Kidney tubule cell (primary cell): ENCODE measurements at places on chromosomes 5 and 9.

- no peak for DNase-seq
These were observed 23.9 kb downstream of the IRF1 start for GRCh38 chr5:132466433-132467286.

GRCh38 chr9:77896938-77897667, 134.5 kb downstream of the GNAQ start:
- no peak for DNase-seq

DNA sequence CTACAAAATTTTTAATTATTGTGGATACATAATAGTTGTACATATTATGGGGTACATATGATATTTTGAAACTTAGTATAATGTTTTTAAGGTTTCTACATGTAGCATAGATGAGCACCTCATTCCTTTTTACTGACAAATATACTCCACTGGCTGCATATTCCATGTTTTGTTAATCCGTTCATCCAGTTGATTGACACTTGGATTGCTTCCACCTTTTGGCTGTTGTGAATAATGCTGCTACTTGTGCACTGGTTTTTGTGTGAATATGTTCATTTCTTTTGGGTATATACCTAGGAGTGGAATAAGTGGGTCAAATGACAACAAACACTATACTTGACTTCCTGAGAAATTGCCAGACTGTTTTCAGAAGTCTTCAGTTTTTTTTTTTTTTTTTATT, 2.8 kb upstream of the ENTREP1 start:
- no peak for DNase-seq

DNA sequence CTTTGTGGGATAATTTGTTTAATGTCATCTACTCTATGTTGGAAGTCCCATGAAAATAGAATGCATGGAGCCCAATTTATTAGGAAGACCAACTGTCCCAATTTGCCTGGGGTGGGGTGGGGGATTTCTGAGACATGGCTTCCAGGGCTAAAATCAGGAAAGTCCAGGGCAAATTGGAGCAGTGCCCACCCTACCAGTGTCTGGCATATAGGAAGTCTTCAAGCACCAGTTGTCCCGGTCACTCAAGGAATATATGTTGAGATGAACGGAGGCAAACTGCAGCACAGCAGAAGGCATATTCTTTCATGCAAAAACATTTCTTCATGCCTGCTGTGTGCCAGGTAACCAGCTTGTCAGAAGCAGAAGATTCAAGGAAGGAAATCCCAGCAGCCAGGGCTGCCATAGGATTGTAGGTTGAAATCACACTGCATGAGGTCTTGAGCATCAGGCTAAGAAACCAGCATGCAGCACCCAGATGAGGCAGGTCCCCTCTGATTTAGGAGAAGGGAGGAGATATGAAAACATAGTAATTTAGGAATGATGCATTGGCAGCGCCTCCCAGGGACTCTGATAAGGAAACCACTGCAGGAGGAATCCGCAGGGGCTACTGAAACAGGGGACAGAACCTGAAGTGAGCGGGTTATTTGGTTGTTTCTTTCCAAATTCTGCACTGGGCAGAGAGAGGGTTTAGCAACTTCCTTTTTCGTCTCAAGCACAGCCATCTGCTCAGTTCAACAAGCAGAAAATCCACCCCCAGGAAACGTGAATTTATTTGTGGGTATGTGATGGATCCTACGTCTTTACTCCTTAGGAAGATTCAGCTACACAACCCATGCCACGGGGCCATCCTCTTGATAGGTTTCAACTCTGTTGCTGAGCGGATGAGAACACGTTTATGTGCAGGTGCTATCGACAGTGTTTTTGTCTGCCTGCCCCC, 112.6 kb upstream of the CPEB4 start:
- no peak for DNase-seq
